ENCODE measurements at places on chromosomes 6 and 20.

- DNase-seq: peak; percentile 91
Observed at GRCh38 chr6:113137426-113137825, 719.7 kb upstream of the MARCKS start.

GRCh38 chr20:13469262-13469661 lies 169.5 kb downstream of the TASP1 start:
- DNase-seq: no peak

- DNase-seq: no peak
Observed at GRCh38 chr6:109197061-109197460, 101.8 kb downstream of the CEP57L1 start.

DNA sequence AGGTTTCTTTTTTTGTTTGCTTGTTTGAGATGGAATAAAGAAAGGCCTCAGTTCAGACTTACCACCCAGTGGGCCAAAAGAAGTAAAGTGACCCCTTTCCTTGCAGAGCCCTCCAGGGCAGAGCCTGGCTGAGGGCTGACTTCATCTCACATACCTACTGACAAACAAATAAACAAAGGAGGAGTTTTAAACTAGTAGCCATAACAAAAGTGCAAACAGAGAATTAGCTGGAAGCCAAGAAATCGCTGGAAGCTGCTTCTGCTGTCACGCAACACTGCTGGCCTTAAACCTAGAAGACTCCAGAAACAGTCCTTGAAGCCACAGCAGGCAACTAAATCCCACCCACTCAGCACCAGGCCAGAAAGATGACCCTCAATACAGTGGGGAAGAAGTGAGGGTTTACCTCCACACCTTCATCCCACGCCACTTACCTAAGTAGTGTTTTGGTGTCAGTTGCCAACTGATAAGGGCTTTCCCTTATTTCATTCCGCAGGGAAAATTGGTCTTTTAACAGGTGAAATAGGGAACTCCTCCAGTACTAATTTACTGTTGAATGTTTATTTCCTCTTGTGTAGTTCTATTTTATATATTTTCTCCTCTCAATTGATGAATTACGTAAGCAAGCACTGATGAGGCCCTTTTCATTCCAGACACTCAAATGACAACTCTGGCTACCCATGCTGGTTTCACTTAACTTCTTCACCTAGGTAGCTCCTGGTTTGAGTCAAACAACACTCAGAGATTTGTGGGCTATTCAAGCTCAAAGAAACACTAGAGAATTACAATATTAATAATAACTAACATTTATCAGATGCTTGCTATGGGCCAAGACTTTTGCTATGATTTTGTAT lies 46.2 kb downstream of the EDN1 start:
- DNase-seq: no peak

GRCh38 chr6:117776441-117776840 lies 101.2 kb downstream of the NUS1 start:
- DNase-seq: no peak

DNA sequence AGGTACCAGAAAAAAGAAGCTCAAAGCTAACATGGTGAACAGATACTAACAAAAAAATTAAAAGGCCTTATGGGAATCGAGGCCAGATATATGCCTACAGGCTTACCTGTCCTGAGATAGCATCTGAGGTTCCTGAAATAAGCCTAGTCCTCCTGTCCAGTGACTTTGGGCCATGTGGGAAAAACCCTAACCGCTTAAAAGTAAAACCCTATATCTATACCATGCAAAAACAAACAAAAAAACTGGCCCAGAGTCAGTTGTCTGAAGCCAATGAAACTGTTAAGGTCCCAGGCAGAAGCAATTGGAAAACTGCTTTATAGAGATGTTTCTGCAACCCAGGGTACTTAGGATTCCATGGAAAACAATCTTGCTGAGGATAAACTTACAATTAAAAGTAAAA lies 122.9 kb downstream of the HIVEP1 start:
- DNase-seq: no peak

Data from left hindlimb (tissue), 1 donor.